ENCODE measurements at places on chromosomes 2 and 18. TPM values are rescaled to one million over a fixed set of nuclear protein-coding genes. Genes with fewer than 3 reads are reported as not detected.

SFXN5 gene
- 14.1 TPM for total RNA-seq

- no peaks in the 10 kb centered on the region for H3K4me1 ChIP-seq
- no peak overlapping the region for H3K27ac ChIP-seq
- peaks cover 28% of the 10 kb centered on the region for H3K27me3 ChIP-seq
- H3K36me3 ChIP-seq = no peaks in the 10 kb centered on the region
- H3K4me3 ChIP-seq = no peak overlapping the region
Measured at GRCh38 chr2:200193791-200194190, 112.7 kb upstream of the SPATS2L start.

GRCh38 chr2:198376677-198377076 is 572.3 kb downstream of the PLCL1 start:
- peaks cover 9% of the 10 kb centered on the region for H3K4me1 ChIP-seq
- no peak overlapping the region for H3K4me3 ChIP-seq
- H3K36me3 ChIP-seq = no peaks in the 10 kb centered on the region
- peaks cover 16% of the 10 kb centered on the region for H3K27me3 ChIP-seq
- H3K27ac ChIP-seq = no peak overlapping the region

- H3K36me3 ChIP-seq = no peaks in the 10 kb centered on the region
- peak; percentile 73 for DNase-seq
- H3K4me3 ChIP-seq = no peak overlapping the region
- peak overlapping the region; percentile 18 for H3K27ac ChIP-seq
Measured at GRCh38 chr2:12169721-12170120, 423.3 kb downstream of the LPIN1 start.

DNA sequence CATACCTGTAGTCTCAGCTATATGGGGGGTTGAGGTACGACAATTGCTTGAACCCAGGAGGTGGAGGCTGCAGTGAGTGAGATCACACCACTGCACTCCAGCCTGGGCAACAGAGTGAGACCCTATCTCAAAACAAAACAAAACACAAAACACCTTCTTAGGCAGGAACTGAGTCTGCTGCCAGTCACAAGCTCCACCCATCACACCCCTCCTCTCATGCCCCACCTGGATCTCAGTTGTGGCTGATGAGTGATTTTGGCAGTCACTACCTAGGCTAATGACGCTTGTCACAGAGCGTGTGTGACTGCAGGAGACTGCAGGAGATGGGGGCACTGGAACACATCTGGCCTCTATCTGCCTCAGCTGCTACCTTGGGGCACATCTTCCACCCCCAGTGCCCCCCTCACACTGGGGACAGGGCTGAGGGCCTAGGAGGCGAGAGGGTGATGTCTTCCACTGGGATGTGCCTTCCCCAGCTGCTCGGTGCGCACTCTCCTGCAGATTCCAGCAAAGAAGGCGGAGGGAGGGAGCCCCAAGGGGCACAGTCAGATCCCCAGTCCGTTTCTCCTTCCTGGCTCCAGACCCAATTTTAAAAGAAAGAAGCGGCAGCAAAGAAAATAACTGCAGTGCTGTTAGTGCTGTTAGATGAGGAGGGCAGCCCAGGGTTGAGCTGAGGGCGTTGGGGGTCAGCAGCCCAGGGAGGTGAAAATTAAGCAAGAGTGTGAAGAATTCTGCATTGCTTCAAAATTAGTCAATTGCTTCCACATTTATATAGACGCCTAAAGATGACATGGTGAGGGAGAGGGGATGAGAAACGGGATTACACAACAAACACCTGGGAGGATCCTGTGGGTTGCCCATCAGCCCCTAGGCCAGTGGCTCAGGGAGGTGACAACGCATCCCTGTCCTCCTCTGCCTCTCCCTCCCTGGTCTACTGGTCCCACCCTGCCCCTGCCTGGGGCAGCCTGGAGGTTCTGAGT is 143.6 kb upstream of the HAAO start:
- no peaks in the 10 kb centered on the region for H3K36me3 ChIP-seq
- no peak overlapping the region for H3K4me3 ChIP-seq
- H3K4me1 ChIP-seq = no peaks in the 10 kb centered on the region
